ENCODE measurements at places on chromosomes 5 and 9.

- no peak for DNase-seq
Measured at GRCh38 chr9:14119694-14120514, 194.0 kb downstream of the NFIB start.

DNA sequence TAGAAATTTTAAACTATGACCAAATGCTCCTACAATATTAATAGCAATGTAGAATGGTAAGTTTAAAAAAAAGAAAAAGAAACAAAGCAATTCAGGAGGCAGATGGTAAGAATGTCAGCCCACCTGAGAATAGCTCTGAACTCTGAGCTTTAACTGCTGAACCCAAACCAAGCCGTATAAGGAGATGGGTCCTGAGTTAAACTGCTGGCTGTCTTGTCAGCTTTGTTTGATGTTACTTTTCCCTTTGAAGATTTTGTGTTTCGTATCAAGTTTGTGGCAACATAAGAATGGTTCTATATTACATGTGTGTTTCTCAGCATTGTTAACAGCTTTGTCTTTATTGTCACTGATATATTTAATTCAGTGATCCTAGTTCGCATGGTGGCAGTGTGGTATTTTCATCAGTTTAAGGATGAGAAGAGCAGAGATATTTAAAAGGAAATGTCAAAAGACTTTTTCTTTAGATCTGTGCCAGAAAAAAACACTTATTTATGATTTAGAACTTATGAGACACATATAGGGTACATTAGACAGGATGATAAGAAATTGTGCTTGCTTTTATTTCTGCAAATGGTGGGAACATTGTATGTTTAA is 390.1 kb downstream of the CCDC171 start:
- no peak for DNase-seq

GRCh38 chr5:43601454-43602260 is 1.3 kb upstream of the NNT start:
- no peak for DNase-seq

DNA sequence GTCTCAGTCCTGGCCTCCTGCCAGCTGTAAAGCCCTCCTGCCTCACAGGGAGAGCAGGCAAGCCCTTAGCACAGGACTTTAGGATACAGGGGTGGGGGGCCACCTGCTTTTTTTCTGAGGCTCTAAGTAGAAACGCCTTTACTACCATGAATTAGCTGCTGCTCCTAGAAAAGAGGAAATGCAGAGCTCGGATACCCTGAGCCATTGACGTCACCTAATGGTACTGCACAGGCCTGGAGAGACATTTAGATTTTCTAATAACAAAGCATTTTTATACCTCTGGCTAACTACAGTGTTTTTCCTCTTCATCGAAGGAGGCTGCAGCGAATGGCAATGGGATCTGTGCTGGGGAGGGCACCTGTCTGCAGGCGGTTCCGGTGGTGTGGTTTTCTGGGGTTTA is 137.0 kb downstream of the WDR41 start:
- DNase-seq = no peak

- DNase-seq = no peak
Measured at GRCh38 chr9:104725014-104725413, 22.5 kb upstream of the NIPSNAP3A start.

- DNase-seq = no peak
Measured at GRCh38 chr5:79712741-79713140, 23.1 kb downstream of the CMYA5 start.

DNA sequence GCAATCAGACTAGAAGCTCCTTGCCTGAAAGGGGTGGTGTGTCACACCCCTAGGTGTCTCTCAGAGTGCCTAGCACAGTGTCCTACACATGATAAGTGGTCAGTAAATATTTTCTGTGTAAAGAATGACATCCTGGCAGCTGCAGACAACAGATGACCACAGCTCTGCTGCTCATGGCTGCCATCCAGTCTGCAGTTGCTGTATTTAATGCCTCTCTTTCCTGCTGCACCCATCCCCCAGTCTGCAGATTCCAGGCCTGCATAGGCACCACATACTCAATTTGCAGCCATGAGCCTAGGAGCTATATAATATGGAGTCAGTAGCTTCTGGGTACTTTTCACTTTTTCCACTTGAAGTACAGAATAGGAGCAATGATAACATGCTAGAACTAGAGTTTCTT is 94.9 kb upstream of the NR4A3 start:
- DNase-seq = no peak

GRCh38 chr5:173278172-173278571 is 43.2 kb upstream of the NKX2-5 start:
- DNase-seq = no peak

DNA sequence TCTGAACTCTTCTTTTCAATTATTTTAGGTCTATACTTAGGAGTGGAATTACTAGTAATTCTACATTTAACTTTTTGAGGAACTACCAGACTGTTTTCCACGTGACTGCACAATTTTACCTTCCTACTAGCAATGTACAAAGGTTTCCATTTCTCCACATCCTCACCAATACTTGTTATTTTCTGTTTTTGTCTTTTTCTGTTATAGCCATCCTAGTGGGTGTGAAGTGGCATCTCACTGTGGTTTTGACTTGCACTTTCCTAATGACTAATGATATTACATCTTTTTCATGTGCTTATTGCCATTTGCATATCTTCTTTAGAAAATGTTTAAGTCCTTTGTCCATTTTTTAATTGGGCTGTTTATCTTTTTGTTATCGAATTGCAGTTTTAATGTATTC is 136.9 kb upstream of the EGFLAM start:
- no peak for DNase-seq

GRCh38 chr5:14211818-14212803 is 69.0 kb downstream of the TRIO start:
- no peak for DNase-seq

- DNase-seq = no peak
Measured at GRCh38 chr5:18043344-18043743, 409.1 kb downstream of the TAF11L14 start.
